ENCODE measurements at places on chromosomes 5 and 9.
A peak's percentile ranks its signal among the peaks of the same experiment; 100 is the strongest.

- DNase-seq: peak; percentile 81
Observed at GRCh38 chr5:138989720-138990119, 114.6 kb upstream of the LRRTM2 start.

DNA sequence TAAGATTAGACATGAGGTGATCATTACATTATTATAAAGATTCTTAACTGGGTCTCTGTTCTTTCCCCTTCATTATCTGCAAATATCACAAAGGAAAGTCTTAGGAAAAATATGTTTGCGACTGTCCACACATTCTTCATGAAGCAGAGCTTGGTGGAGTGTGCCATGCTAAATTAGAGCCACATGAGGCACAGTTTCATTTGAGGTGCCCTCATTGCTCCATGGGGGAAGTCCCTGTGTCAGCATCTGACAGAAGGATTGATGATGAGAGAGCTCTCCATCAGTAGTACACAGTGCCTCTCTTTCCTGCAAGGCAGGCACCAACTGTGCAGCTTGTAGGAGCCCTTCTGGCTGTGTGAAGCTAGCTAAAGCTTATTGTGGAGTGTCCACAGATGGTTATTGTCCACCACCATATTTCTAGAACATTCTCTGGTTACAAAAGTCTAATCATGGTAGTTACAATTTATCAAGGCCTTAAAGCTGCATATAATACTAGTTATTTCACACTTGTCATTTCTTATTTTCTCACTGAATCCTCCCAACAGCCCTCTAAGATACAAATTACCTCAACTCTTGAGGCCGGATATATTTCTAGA, 63.9 kb downstream of the C9orf152 start:
- DNase-seq: no peak

- no peak for DNase-seq
Observed at GRCh38 chr9:19283072-19283710, 52.7 kb downstream of the DENND4C start.

DNA sequence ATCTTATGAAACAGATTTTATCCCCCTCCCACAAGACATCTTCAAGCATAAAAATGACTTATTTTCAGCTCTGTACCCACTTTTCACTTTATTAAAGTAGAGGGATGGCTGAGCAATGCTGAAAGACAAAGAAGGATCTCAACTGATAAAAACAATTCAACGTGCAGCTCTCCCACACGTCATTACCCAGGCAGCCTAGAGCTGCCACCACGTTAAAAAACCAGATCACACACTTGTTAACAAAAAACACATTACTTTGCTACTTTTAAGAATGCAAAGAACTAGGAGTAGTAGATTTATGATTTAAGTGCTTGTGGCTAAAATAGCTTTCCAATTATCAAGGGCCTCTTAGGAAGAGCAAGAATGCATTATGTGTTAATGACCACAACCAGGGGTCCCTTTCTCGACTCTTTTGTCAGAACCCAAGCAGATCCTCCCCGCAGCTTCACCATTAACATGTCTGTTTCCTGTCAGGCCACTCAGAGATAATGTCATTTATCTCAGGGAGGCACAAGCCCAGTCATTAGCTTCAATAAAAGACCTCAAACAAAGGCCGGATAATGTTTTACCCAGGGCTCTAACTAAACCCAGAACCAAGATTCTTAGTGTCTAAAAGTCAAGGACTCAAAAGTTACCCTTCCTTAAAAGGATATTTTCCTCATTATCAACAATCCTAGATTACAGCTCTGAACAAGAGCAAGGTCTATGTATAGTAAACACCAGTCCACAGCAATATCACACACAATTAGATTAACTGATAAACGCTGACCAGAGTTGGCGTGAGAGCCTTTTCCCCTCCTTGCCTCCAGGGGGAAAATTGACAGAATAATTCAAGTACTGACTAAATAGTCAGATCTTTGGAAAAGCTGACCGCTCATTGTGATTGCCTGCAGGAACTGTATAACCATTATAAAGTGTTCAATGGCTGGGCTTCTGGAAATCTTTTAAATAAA, 7.5 kb downstream of the ZNF608 start:
- DNase-seq: no peak

- no peak for DNase-seq
Observed at GRCh38 chr9:14994738-14995137, 84.5 kb upstream of the FREM1 start.

DNA sequence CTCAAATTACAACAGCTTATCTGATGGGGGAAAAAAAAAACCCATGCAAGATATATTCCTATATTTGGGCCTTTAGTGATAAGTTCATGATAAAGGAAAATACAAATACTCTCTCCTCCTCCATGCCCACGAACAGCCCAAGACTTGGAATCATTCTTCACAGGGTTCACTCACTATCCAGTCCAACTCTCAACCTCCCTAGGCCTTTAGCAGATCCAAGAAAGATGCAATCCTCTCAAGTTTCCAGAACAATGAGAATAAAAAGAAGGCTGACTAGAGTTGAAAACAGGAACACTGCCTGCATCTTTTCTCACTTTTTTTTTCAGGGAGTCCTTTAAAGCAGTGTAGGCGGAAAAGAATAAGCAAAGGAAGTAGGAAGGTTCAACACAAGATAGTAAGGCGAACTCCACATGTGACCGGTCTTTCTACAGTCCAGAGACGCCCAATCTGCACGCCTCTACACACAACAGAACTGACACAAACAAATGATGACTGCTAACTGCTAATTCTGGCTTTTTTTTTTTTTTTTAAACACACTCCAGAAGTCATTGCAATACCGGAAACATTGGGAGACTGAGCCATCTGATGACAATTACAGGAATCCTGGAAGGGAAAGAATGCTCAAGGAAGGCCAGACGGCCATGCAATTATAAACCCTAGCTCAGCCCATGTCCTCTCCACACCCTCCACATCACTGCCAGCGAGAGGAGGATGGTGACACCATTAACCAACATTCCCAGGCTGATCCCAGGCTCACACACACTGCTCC, 75.4 kb downstream of the BNC2 start:
- DNase-seq: peak; percentile 93

DNA sequence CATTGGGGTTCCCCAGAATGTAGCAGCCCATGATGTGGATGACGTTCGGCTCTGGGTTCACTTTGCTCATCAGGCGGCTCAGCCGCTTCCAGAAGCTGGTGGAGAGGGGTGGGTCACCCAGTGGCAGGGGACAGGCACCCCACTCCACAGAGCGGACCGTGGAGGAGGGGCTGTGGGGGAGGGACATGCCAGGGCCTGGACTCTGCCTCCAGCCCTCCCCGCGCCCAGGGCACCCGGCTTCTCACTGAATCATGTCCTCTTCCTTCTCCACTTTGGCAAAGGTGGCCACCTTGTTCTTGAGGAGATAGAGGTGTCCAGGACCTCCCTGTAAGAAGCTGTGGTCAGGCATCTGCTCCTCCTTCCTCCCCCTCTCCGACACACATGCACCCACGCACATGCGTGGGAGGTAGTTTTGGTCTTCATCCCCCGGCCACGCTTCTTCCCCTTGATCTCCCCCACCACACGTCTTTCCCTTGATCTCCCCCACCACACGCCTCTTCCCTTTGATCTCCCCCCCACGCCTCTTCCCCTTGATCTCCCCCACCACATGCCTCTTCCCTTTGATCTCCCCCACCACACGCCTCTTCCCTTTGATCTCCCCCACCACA, 8.9 kb upstream of the ENTPD8 start:
- no peak for DNase-seq

DNA sequence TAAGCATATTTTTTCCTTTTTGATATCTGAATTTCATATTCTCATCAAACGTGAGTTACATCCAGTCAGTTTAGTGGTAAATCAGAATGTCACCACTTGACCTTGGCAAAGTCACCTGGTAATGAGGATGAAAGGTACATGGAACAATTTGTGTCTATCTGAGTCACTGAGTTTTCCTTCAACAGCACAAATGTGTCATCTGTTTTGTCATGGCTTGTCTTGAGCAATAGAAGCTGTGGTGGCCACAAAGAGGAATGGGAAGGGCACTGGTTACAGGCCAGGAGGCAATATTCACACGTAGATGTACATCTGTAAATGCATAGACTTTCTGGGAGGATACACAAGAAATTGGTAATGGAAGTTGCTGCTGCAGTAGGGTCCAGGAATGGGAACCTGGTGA, 8.4 kb upstream of the ZNF474 start:
- DNase-seq: peak; percentile 43

DNA sequence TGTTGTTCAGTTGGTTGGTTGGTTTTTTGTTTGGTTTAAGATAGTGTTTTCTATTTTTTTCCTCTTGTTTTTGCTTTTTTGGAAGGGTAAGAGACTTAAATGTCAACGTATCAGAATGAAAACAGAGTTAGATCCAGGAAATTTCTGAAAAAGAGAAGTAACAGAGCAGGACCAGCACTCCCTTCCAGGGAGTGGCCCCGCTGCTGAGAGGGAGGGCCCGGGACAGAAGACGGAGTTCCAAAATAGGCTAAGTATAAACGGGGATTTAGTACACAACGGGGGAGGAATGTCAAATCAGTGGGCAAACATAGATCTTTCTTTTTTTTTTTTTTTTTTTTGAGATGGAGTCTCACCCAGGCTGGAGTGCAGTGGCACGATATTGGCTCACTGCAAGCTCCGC, 92.7 kb upstream of the RUFY1 start:
- DNase-seq: no peak

DNA sequence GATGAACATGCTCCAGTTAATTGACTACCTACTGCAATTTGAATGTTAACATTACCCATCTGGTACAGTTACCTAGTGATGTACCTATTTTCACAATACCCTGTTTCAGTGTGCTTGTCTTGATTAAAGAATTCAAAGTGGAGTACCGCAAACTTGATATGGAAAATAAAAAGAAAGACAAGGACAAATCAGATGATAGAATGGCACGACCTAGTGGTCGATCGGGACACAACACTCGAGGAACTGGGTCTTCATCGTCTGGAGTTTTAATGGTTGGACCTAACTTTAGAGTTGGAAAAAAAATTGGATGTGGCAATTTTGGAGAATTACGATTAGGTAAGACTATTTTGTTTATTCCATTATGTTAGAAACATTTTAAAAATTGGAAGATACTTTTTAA, 33.5 kb downstream of the CSNK1G3 start:
- DNase-seq: no peak

DNA sequence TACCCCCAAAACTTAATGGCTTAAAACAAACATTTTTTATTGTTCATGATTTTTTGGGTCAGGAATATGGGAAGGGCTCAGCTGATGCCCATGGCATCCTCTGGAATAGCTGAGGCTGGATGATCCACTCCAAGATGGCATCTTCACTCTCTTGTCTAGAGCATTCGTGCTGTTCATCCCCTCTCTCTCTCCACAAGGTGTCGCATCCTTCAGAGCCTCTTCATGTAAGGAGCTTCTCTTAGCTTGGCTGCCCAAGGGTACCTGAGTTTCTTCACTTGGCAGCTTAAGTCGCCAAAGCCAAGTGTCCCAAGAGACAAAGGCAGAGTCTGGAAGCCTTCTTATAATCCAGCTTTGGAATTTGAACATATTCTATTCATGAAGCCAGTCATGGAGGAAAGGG, 294.7 kb downstream of the CHSY3 start:
- peak; percentile 9 for DNase-seq

- no peak for DNase-seq
Observed at GRCh38 chr5:74309050-74309449, 331.5 kb downstream of the ENC1 start.

- DNase-seq: no peak
Observed at GRCh38 chr5:140806834-140807775, at the start of gene PCDHA4. TSS of gene PCDHA4 (plus strand) at chr5:140807068.

GRCh38 chr9:111691672-111692329, 30.4 kb downstream of the GNG10 start:
- DNase-seq: peak; percentile 25

GRCh38 chr9:26893030-26893676, 551 bp upstream of the CAAP1 start:
- no peak for DNase-seq

DNA sequence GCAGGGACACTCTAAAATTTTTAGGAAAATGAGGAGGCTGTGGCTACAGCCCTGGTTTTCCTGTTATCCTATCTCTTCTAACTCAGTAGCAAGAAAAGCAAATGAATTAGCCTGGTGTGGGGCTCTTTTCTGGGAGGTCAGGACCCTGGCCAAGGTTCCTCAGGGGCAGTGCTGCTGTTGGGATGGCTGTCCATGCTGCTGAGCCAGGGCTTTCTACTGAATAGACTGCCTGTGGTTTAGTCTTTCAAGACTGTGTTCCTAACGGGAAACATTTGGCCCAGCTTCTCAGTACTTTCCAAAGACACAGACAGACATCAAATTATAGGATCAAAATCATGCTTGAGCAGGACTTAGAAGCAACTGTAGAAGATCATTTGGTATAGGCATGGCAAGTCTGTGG, 18.1 kb downstream of the TNC start:
- DNase-seq: no peak

GRCh38 chr5:132265336-132266030, 8.0 kb downstream of the PDLIM4 start:
- peak; percentile 96 for DNase-seq

DNA sequence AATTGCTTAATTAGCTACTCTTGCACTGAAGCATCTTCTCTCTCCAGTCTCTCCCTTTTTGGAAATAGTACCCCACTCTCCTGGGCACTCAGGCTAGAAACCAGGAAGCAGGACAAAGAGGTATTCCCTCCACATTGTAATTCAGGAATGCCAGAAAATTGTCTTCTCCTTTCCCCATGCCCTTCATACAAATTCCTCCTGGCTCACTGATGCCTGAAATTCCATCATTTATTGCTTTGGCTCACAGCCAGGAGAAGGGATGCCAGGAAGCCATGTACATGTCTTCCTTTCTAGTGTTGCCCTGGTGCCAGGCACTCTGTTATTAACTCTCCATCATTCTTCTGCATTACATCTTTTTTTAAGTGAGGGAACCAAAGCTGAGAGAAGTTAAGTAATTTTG, 716.5 kb upstream of the C9orf72 start:
- no peak for DNase-seq

GRCh38 chr9:2771661-2772060, 54.4 kb downstream of the KCNV2 start:
- peak; percentile 13 for DNase-seq

GRCh38 chr5:79544131-79544530, 30.2 kb upstream of the HOMER1 start:
- no peak for DNase-seq

DNA sequence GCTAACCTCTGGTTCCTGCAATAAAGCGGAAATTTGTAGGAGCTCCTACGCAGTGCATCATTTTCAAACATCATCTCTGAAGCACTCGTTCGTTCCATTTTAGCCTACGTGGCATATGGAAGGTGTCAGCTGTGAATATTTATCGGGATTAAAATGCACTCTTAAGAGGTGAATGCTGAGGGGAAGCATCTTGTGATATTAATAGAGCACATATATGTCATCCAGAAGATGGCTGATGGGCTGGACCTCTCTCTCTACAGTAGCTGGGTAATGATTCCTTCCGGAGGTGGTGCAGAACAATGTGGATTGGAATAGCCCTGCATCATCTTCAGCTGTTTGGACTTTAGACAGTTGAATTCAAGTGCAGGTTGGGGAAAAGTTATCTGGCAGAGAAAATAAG, 478.7 kb downstream of the DMAC1 start:
- no peak for DNase-seq

DNA sequence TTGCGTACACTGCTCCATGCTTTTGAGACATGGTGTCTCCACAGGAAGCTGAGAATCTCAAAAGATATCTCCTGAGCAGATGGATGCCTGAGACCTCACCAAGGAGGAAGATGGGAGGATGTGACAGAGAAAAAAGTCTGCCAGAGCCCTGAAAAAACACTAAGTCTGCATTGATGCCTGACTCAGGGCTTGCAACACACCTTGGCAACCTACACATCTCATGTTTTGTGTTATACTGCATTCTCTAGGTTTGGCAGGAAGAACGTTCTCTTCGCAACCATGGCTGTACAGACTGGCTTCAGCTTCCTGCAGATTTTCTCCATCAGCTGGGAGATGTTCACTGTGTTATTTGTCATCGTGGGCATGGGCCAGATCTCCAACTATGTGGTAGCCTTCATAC, 19.2 kb downstream of the SLC22A4 start:
- peak; percentile 16 for DNase-seq

All from AG08395 (cell line).